ENCODE measurements at places on chromosomes 16 and 17.

- no peak for DNase-seq
These were observed 27.1 kb downstream of the HEATR3 start for GRCh38 chr16:50092891-50093290.

DNA sequence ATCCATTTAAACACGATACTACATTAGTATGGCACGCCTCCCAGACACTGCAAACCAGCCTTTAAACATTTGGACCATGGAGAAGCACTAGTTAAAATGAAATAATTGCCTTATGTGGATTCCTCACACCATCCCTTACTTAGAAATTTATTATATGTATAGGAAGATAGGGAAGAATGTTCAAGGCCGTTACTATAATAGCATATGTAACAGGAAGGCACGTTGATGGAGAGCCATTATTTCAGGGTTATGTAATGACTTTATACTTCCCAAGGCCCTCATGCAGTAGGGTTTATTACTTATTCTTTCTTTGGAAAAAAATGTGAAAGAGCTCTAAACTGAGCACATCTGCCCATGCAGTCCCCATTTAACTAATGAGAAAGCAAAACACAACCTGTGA, 96.6 kb upstream of the CACNG5 start:
- no peak for DNase-seq

GRCh38 chr17:47239967-47240651, 13.5 kb upstream of the ITGB3 start:
- peak; percentile 37 for DNase-seq

DNA sequence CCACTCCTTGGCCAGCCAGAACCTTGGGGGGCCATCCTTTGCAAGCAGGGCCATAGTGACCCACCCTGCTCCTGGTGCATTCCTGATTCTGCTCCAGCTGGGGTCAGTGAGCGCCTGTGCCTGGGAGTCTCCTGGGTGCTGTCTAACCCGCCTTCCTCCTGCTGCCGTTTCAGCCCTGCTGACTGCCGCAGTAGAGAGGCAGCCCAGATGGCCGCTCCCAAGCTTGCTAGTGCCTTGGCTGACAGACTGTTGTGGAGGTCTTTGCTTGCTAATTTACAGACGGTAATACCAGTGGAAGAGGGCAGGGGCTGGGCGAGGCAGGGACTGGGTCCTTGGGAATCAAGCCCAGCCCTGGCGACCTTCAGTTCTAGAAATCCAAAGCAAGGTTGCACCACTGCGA, 99.6 kb downstream of the SOCS1 start:
- DNase-seq = no peak

DNA sequence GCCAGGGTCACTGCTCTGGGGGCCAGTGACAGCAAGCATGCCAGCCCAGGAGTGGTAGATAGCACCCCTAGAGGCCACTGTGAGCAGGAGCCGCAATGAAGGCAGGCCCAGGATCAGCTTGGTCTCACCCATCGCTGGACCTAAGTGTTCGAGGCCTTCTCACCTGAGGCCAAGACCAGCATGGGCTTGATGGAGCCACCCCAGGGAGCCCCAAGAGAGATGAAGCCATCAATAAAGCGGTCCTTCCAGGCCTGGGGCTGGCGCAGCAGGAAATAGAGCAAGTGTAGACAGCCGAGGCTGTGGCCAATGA, 1.8 kb downstream of the LCAT start:
- no peak for DNase-seq

DNA sequence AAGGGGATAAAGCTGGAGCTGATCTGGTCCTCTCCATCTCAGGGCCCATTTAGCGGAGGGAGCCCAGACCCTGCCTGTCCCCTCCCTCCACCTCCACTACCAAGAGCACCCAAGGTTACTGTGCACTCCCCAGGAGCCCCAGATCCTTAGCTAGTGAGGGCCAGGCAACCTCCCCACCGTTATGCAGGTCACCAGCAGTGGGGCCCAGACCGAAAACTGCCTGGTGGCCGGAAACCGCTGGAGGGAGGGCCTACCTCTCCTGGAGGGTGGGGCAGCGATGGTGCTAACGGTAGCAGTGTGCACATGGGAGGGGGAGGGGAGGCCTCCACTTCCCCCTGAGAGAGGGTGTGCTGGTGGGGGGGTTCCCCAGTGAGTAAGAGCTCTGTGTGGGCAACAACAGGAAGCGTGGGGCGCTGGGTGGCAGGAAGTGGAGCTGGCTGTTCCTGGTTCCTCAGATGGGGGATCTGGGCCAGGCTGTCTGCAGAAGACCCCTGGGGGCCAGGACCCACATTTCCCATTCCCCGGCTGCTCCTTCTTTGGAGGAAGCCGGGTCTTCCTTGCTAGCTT, 4.4 kb downstream of the FMNL1 start:
- DNase-seq = peak; percentile 95

GRCh38 chr16:89365044-89365467, 125.3 kb downstream of the ANKRD11 start:
- DNase-seq = no peak

GRCh38 chr17:1764284-1764683, 2.4 kb downstream of the SERPINF1 start:
- no peak for DNase-seq

DNA sequence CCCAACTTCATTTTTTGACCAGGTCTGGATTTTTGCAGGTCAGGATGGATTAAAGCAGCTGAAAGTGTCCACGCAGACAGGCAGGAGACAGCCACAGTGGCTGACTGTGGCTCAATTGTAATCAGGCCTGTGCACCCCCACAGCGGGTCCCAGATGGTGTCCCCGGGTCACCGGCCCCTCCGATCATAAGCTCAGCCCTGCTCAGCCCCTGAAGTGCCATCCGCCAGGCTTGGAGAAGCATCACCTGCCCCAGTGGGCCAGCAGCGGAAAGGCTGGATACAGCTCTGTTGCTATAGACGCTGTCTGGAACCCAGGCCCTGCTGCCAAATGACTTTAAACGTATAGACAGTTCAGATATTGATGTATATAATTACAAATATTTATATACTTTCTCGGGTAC, 60.6 kb downstream of the RPH3AL start:
- no peak for DNase-seq

DNA sequence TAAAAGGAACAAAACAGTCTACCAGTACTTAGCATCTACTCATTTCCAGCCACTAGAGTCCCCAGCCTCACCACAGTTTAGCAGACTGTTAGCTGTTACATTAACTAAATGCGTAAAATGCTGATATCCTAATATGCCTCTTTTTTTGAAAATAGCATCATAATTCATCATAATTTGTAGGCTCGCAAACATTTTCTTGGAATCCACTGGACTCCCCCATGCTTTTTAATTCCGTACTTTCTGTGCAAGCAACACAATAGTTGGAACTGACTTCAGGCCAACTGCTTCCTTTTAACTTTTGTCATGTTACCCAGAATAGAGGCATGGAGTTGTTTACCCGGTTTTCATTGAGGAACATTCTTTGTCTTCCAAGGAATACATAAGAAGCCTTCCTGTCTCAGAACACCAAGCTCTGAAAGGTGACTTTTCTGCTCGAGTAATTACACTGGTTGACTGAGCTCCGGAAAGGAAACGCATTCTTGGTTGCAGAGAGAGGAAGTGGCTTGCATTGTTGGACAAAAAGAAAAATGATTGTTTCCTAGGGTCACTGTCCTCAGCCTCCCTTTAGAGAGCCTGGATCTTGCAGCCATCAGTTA, 30.9 kb upstream of the SEC14L1 start:
- DNase-seq = no peak

- no peak for DNase-seq
These were observed 21.9 kb downstream of the NME3 start for GRCh38 chr16:1749152-1750117.

DNA sequence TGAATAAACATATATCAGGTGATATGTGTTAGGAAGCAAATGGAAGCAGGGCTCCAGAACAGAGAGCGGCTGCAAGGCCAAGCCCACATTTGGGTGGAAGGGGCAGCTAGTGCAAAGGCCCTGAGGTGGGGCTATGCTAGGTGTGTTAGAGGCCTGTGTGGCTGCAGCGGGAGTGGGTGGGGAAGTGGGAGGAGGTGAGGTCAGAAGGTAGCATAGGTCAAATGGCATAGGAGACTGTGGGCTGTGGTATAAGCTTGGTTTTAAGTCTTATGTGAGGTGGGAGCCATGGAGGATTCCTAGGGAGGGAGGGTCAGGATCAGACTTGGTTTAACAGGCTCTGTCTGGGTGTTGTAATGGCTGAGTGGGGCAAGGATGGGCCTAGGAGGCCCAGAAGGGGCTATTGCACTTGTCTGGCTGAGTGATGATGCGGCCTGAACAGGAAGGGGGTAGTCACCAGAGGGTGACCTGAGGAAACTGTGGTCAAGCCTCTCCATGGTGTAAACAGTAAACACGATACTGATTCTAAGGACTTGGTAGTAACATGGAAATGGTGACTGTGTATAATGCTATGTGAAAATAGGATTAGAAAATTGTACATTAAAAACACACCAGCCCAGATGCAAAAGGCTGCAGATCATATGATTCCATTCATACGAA, 31.1 kb downstream of the RAI1 start:
- no peak for DNase-seq

DNA sequence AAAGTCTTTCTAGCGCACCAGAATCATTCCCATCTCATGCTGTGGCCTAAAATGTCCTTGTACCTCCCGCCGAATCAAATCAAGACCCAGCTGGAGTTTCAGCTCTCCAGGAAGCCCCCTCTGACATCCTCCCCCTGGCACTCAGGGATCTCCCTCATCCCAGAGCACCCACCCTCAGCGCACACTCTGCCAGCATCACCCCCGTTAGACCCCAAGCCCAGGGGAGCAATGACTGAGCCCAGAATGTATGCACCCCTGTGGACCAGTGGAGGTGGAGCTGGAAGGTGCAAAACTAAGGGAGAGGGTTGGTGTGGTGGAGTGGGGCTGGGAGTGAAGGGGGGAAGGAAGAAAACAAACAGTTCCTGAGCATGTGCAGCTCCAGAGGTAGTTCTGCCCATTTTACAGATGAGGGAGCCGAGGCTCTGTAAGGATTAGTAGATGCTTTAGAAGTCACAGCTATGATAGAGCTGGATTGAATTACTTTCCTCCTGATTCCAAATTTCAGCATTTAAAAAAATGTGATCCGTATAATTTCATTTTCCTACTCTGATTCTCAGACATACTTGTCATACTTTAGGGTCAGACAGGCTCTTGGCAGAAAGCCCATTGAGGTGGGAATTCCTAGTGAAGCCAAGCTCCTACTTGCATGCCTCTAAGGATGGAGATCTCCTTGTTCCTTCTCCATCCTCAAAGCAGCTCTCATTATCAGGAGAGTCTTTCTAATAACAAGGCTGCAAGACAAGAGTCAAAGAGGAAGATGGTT, 242.7 kb downstream of the KATNIP start:
- DNase-seq = no peak

DNA sequence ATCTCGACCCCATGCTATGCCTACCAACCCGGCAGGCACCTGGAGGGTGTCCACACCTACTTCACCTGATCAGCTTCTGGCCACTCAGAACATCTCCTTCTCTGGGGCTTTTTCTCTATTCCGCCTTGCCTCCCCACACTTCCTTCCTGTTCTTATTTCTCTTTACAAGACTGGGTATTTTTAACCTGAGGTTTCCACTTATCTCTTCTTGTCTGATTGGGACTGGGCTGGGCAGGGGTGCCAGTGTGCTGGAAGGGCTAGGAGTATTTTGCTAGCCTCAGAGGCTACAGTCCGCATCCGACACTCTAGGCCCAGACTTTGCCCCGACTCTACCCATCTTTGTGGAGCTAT, 26.2 kb upstream of the ZNF652 start:
- DNase-seq = peak; percentile 34

GRCh38 chr16:13586051-13586450, 333.9 kb upstream of the ERCC4 start:
- no peak for DNase-seq

DNA sequence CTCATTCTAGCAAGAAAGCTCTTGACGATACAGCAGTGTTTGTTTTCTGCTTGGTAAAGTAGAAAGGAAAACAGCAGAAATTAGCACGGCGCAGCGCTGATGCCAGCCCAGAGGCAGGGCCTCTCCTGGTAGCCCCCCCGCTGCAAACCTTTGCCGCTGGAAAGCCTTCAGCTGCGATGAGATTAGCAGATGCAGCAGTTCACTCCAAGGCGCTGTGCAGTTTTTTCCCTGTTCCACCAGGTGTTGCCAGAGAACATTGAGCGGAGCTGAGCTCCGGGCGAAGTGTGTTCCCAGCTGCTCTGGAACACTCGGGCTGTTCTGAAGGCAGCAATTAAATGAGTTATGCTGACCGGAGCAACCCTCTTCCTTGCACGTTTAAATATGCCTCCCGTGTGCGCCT, 72.5 kb downstream of the RBFOX1 start:
- no peak for DNase-seq

GRCh38 chr17:50540560-50541401, 6.2 kb upstream of the SPATA20 start:
- DNase-seq = no peak

DNA sequence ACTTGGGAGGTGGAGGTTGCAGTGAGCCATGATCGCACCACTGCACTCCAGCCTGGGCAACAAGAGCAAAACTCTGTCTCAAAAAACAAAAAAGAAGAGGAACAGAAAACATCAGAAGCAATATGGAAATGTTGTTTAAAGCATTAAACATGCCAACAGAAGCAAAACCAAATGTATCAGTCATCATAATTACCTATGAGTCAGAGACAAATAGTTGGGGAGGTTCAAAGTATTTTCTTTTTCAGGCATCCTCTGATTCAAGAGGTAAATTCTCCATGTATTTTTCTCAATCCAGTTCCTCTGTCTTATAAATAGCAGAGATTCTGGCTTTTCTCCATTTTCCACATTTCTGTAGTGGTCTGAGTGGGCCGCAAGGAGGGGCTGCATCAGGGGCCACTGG, 2.1 kb upstream of the TM4SF5 start:
- DNase-seq = no peak

GRCh38 chr16:74304164-74304834, 7.7 kb downstream of the PSMD7 start:
- no peak for DNase-seq

GRCh38 chr17:27477050-27477888, 21.0 kb downstream of the KSR1 start:
- no peak for DNase-seq

GRCh38 chr17:45924332-45924820, 30.0 kb downstream of the MAPT start:
- no peak for DNase-seq

GRCh38 chr17:32268734-32269288, 3.2 kb downstream of the RHBDL3 start:
- DNase-seq = no peak

DNA sequence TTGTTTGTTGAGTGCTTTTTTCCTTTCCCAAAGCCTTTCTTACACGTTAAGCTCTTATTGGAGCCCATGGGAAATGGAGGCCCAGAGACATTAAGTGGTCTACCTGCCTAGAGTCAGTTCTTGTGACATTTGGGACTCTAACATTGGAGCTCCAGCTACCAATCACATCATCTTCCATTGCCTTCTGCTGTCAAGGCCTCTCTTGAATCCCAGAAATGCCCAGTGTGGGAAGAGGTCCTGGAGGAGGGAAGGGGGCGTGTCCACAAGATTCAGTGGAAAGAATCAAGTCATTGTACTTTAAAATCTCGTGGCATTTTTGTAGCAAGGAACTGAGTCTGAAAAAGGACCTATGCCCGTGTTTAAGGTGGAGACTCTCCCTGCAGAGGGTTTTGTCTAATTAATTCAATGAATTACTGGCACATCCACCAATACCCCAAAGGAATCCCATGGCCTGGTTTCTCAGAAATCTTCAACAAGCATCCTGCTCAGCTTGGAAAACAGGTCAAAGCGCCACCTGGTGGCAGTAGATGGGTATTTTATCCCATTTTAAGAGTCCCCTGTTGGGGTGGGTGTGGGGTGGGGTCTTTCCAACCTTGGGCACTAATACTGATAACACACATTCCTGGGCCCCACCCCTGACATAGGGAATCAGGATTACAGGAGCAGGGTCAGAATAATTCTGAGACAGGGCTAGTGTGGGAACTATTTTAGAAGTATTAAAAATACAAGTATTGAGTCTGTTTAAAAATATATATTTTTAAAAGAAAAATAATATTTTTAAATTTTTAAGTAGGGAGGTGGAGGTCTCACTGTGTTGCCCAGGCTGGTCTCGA, 24.6 kb downstream of the GPT2 start:
- DNase-seq = peak; percentile 9
